ENCODE measurements at places on chromosomes 3 and 15.

- DNase-seq: no peak
These were observed 103.8 kb upstream of the GALNT15 start for GRCh38 chr3:16070707-16071106.

DNA sequence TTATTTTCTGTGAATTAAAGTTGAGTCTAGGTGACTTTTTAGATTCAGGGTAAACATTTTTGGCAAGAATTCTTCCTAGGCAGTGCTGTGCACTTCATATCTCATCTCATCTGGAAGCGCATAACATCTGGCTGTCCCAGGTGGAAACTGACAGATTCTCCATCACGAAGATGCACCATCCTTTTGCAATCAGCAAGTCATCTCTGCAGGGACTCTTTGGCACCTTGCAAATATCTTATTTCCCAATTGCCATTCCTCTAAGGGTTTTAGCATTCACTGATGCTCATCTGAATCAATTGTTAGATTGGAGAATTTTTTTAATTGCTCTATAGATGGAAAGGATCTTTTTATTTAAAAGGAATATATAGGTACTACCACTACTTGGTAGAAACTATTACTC is 282.7 kb upstream of the ATP10A start:
- DNase-seq: no peak

DNA sequence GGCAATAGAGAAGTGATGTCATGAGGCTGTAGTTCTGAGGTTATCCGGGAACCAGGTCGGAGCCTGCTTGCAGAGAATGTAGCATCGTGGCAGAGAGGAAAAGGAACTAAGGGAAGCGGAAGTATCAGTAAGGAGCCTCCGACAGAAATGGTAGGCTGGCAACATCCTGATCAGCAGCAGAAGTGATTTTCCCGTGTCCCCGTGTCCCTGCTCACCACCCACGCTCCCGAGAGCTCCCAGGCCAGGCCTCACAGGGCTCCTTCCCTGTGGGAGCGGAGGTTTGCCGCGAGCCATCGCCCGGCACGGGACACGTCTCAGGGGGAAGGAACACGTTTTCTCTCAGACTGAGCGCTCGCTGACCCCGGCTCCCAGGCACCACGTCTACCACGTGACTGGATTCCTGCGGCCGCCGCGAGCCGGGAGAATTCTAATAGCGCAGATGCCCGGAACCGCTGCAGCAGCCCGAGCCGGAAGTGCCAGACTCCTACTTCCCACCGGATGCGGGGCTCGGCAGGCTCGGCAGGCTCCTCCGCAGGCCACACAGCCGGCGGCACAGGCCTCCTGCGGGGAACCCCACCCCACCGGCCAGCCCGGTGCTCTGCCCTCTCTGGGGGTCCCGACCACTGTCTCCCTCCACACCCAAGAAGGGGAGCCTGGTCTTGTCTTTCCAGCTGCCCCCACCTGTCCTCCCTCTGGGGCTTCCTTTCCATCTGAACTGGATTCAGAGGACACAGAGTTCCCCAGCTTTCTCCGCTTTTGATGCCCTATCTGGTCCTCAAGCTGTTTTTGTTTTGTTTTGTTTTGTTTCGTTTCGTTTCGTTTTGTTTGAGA is 99.3 kb downstream of the BDH1 start:
- DNase-seq: peak; percentile 90

- no peak for DNase-seq
These were observed 95.7 kb upstream of the MCTP2 start for GRCh38 chr15:94135486-94136147.

DNA sequence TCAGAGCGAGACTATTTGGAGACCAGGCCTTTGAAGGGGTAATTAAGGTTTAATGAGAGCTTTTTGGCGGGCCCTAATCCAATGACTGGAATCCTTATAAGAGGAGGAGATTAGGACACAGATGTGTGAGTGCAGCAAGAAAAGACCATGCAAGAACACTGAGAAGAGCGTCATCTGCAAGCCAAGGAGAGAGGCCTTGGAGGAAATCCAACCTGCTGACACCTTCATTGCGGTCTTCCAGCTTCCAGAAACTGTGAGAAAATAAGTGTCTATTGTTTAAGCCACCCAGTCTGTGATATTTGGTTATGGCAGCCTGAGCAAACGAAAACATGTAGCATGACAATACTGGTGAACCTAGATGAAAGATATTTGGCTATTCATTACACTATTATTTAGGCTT is 23.0 kb upstream of the MUSTN1 start:
- DNase-seq: no peak

DNA sequence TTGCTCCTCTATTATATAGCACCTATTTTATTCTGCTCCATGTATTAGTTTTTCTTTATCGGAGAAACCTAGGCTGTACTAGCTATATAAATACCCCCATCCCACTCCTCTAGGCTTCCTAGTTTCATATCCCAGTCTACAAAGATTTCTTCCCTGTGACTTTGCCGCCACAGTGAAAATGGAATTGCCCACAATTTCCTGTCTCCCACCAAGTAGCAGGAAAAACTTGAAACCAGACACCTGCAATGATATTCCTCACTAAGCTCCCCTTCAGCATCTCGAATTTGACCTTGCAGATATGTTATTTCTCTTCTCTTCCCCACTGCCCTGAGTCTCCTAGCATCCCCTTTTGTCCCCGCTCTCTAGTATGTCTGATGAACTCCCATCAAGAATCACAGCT is 685.8 kb upstream of the CCDC54 start:
- no peak for DNase-seq

GRCh38 chr3:31779514-31779913 is 201.5 kb downstream of the OSBPL10 start:
- DNase-seq: no peak

DNA sequence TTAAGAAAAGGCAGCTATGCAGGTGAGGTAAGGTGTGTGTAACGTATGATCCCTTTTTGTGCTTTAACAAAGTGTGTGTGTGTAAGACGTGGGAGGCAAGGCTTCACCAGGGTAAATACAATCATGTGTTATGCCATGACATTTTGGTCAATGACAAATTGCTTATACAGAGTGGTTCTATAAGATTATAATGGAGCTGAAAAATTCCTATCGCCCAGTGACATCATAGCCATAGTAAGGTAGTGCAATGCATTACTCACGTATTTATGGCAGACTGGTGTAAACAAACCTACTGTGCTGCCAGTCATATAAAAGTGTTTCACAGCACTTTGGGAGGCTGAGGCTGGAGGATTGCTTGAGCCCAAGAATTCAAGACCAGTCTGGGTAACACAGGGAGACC is 60.2 kb upstream of the LCTL start:
- no peak for DNase-seq

GRCh38 chr15:74632601-74633000 is 17.0 kb downstream of the CLK3 start:
- DNase-seq: no peak

DNA sequence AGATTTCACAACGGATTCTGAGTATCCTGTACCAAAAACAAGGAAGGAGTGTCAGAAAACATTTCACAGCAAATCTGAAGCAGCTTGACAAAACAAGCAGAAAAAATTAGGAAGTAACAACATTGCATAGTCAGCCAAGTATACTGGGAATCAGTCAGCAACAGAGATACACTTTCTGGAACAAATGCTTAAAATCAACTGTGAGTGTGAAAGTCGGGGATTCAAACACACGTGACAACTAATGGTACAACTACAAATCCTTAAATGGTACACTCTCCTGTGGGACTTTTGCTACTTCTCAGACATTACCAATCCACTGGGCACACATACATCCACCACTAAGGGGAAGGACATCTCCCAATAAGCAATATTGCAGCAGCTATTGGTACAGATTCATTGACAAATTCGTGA is 296.6 kb upstream of the MME start:
- no peak for DNase-seq

DNA sequence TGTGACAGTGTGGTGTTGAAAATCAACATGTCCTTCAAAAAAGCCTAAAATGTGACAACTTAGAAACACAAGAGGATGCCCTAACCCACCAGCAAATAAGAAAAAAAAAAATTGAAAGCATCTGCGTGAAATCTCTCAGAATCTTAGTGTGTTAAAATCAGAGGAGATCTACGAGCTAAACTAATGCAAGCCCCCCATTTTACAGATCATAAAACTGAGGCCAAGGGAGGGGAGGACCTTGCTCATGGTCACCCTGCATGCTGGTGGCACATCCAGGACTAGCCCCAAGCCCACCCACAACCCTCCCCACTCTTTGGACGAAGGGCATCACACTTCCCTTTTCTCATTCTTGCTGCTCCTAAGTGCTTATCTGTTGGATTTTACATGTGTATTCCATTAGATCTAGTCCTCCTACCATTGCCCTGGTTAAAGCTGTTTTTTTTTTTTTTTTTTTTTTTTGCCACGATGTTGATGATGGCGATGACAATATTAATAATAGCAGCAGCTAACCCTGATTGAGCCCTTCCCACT is 29.1 kb upstream of the NOX5 start:
- DNase-seq: no peak

GRCh38 chr3:124032311-124032880 is 40.5 kb upstream of the ROPN1 start:
- peak; percentile 70 for DNase-seq
